COLO829 (cell line): ENCODE measurements at places on chromosomes 6 and 20.

DNA sequence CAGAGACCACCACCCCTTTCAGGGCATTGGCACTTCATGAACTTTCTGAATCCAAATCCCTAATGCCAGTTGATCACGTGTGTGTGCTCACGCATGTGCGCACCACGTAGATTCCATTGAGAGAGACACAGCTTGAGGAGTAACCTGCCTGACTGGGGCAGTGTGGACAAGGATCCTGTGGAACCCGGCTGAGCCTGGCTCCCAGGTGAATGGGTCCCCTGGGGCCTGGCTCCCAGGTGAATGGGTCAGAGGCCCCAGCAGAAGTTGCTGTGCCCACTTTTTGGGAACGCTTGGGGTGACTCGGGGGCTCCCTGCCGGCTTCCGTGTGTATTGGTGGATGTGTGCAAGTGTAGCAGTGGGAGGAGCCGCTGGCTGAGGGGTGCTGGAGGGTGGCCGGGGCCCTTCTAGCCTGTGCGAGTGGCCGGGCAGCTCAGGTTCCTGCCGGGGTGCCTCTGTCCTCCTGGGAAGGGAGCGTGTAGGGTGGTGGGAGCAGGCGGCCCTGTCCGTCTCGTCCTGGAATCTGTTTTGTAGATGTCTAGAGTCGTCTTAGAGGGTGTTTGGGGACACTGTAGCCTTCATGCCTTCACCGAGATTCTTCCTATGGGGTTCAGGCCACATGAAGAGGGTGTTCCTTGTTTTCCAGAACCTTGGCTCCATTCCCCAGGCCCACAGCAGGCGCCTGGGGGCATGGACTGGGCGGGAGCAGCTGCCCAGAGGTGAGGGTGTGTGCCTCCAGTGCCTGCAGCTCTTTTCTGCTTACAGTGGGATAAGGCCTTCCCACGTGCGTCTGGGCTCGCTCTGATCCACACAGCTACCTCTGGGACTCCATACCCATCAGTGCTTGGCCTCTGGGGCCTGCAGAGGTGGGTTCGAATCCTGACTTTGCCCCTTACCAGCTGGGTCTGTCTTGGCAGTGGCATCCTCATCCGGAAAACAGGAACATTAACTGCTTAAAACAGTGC lies 3.2 kb downstream of the RBM38 start:
- no peak for DNase-seq

DNA sequence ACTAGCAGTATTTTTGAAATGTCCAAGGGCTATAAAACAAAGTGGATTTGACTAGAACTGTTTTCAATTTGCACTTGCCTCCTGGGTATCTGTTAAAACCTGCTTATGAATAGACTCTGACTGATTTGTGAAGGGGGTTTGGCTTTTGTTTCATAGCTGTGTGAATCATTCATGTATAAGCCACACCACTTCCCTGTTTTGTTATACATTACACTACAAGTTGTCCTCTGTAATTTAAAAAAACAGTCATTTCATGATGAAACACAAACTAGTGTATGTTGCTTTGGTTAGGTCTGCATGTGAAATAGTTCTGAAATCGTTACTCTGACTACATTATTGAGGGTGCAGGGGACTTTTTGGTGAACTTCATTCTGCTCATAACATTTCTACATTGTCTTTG lies 121.7 kb downstream of the NKAIN2 start:
- no peak for DNase-seq

- no peak for DNase-seq
Observed at GRCh38 chr20:40502576-40502975, 186.5 kb downstream of the MAFB start.

DNA sequence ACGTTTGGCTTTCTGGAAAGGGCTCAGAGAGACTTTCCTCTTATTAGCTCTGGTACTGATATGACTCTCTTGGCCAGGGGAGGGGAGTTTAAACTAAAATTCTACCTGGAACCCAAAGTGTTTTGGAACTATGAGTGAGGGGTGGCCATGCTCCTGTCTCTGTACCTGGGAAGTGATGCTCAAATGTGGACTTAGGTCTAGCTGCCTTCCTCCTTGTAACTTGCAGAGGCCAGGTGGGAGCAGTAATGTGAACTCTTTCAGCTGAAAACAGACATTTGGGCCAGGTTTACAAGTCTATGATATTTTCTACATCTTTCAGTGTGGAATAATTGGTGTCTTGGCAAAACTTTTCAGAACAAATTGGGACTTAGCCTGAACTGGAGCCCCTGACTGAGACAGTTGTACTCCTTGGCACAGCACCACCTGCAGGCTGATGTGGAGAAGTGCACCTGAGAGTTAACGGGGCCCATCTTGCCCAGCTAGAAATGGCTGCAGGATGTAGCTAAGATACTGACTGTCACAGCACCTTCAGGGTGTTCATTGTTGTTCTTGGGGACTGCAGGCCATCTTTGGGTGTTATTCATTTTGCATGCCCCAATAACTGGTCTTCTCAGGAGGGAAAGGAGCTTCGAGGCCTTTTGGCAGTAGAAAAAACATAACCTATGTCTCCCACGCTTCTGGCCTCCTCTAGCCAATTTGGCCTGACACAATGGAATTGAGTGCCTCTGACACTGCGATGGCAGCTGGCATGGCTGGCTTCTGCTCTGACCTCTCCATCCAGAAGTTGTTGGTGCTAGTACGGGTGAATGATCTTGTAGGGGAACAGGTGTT lies 37.1 kb downstream of the CD109 start:
- peak; percentile 35 for DNase-seq

- no peak for DNase-seq
Observed at GRCh38 chr6:14751645-14752175, 494.2 kb upstream of the JARID2 start.

DNA sequence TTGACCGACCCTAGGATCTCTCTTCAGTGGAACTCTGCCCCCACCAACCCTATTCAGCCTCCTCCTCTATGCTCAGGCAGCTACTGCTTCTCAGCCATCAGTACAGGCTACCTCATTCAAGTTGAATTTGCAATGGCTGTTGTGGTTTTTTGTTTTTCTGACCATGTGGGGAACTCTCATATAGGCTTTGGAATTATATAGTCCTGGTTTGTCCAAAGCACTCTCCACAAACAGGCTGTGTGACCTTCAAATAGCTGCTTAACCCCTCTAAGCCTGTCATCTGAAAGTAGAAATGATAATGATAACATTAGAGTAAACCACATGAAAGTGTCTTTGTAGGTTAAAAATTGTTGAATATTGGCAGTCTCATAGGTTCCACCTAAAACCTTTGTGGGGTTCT lies 80.3 kb downstream of the UNC5CL start:
- no peak for DNase-seq

GRCh38 chr20:43726811-43727338 lies at the start of gene GTSF1L:
Gene GTSF1L (minus strand): TSS chr20:43727002. CDS start chr20:43726694, 308 bp downstream.
- no peak for DNase-seq

DNA sequence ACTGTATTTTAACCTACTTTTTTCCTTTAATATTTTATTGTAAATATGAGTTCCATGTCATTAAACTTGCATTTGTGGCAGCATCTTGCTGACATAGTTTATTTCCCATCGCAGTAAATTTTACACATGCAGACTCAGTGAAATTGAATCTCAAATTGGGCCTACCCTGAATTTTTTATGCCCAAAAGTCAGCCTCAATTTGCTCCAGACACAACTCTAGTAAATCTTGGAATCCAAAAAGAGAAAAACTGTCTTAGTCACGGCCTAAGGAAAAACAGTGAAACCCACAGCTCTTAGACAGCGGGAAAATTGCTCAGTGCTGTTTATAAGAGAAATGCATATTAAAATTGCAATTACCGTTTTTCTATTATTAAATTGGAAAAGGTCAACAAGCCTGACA lies 85.3 kb upstream of the PCSK2 start:
- DNase-seq: no peak

DNA sequence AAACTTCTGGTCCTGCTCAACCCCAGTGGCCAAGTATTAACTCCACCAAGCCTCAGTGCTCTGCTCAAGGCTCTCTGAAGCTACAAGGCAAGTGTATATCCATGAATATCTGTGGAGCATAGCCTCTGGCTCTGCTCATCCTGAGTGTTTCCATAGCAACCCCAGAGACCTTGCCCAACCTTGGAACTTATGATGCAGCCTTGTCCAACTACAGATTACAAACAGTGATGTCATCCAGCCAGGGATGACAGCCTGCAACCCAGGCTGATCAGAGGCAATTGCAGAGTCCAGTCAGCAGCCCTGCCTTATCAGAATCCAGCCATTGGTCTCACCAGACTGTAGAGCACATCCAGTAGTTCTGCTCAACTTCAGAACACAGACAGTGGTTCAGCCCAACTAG lies 65.5 kb upstream of the SPACA1 start:
- no peak for DNase-seq
